ENCODE measurements at places on chromosomes 5 and 9.
A peak's percentile ranks its signal among the peaks of the same experiment; 100 is the strongest.

GRCh38 chr5:43804041-43804440 is 201.1 kb downstream of the NNT start:
- DNase-seq, result no peak

GRCh38 chr5:57302164-57302563 is 128.3 kb downstream of the GPBP1 start:
- DNase-seq, result peak; percentile 78

DNA sequence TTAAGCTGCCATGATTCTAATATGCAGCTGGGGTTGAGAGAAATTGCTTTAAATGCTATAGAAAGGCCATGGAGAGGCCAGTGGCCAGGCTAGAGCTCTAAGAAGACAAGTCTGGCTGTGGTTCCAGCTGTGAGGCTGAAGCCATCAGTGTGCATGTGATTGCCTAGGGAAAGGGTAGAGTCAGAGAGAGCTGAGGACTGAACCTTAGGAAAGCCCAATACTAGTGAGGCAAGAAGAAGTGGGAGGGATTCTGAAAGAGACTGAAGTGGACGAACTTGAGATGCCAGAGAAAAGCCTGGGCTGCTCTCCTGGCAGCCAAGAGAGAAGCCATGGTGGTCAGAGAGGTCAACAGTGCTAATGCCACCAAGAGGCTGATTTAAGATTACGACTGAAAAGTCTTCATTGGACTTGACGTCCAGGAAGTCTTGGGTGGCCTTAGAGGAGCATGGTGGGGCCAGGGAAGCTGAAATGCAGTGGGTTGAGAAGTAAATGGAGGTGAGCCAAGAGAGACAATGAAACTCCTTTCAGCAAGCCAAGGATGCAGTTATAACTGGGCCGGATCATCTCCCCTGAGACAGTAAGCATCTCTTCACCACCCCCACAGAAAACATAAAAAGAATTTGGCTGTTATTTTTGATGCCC is 133.2 kb downstream of the TMEM174 start:
- no peak for DNase-seq

- no peak for DNase-seq
Observed at GRCh38 chr9:90899287-90899686, 97.7 kb downstream of the SYK start.

- DNase-seq, result no peak
Observed at GRCh38 chr5:173772384-173773059, 115.6 kb upstream of the CPEB4 start.

GRCh38 chr5:105530716-105531261 is 1968.2 kb upstream of the NUDT12 start:
- no peak for DNase-seq

- DNase-seq, result no peak
Observed at GRCh38 chr9:97831843-97832636, 21.0 kb upstream of the FOXE1 start.

GRCh38 chr9:6829536-6829935 is 71.8 kb downstream of the KDM4C start:
- DNase-seq, result no peak

- no peak for DNase-seq
Observed at GRCh38 chr5:17732351-17732923, 98.2 kb downstream of the TAF11L14 start.

DNA sequence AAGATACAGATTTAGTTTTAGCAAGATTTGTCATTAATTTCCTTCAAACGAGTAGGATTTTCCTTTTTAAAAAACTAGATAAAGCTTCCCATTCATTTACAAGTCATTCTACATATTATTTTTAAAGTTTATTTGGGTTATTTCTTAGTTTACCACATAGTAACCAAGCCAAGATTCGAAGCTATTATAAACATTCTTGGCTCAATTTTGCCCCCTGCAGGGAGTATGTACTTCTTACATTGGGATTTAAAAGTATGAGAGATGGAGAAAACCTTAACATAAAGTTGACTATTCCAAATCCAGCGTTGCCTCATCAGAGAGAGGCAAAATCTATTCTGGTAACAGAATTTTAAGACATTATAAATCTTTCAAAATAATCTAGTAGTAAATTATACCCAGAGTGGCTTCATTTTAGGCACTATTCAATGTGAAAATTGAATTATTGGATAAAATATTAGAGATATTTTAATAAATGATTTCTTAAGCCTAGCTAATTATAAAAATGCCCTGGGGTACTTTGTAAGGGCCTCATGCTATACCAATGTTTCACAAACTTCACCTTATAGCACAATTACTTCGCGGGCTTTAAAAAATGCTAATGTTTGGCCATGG is 39.1 kb downstream of the FBN2 start:
- peak; percentile 76 for DNase-seq

GRCh38 chr5:161086461-161086860 is 234.4 kb upstream of the ATP10B start:
- no peak for DNase-seq

GRCh38 chr5:33837301-33837700 is 54.5 kb downstream of the ADAMTS12 start:
- DNase-seq, result peak; percentile 30

DNA sequence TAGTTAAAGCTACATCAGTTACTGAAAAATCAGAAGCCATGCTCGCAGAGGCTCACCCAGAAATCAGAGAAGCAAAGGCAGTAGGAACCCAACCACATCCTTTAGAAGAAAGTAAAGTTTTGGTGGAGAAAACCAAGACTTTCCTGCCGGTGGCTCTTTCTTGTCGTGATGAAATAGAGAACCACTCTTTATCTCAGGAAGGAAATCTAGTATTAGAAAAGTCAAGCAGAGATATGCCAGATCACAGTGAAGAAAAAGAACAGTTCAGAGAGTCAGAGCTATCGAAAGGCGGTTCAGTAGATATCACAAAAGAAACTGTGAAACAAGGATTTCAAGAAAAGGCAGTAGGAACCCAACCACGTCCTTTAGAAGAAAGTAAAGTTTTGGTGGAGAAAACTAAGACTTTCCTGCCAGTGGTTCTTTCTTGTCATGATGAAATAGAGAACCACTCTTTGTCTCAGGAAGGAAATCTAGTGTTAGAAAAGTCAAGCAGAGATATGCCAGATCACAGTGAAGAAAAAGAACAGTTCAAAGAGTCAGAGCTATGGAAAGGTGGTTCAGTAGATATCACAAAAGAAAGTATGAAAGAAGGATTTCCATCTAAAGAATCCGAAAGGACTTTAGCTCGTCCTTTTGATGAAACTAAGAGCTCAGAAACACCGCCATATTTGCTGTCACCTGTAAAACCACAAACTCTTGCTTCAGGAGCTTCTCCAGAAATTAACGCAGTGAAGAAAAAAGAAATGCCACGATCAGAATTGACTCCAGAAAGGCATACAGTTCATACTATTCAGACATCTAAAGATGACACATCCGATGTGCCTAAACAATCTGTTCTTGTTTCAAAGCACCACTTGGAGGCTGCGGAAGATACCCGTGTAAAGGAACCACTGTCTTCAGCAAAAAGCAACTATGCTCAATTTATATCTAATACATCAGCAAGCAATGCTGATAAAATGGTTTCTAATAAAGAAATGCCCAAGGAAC is 47.2 kb downstream of the CMYA5 start:
- no peak for DNase-seq

DNA sequence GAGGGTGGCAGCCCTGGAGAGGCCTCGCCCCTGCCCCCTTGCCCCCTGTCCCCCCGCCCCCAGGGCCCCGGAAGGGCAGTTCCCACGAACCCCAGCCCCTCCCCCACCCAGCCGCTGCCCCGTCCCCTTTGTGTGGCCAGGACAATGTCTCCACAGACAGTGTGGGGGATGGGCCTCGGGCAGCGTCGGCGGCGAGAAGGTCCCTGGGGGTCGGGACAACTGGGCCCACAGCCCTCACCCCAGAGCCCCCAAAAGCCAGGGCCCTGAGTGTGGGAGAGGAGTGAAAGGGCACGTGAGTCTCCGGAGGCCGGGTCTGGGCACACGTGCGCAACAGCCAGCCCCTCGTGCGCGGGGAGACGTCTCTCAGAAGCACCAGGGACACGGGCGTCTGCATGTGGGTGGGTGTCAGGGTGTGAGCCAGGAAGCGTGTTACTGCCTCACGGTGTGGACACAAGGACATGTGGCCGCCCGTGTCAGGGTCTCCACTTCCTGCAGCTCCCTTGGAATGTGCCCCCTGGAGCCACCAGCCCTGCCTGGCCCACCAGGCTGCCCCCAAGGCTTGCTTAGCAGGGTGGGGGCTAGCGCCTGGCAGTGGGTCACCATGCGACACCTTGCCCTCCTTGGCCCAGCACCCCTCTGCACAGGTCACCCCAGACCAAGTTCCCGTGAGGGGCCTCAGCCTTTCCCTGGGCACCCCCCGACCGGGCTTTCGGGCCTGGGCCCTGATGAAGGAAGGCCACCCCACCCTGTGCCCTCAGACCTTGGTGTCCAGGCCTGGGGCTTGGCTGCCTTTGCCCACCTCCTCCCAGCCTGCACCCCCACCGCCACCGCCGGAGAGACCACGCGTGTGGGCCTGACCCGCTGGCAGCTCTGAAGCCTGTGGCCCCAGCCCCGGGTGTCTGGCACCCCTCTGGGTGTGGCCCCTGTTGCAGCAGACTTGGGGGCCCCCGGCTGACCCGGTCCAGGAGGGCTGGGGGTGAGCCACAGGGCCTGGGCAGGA is 12.8 kb upstream of the NRARP start:
- peak; percentile 1 for DNase-seq

DNA sequence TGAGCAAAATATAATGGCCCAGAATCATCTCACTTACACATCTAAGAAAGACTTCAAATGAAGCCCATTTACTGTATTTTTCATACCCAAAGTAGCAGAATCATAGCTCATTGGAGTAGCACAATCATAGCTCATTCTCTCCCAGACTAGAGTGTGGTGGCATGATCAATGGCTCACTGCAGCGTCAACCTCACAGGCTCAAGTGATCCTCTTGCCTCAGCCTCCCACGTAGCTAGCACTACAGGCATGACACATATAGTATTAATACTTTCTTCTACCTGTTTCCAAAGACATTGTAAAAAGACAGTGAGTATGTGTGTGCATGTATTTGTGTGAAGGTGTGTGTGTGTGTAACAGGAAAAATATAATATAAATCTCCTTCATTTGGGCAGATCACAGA is 1247.9 kb upstream of the ACO1 start:
- DNase-seq, result no peak

GRCh38 chr9:95138474-95138873 is 179.0 kb downstream of the FANCC start:
- DNase-seq, result no peak
